ENCODE measurements at places on chromosomes 6 and 20.

DNA sequence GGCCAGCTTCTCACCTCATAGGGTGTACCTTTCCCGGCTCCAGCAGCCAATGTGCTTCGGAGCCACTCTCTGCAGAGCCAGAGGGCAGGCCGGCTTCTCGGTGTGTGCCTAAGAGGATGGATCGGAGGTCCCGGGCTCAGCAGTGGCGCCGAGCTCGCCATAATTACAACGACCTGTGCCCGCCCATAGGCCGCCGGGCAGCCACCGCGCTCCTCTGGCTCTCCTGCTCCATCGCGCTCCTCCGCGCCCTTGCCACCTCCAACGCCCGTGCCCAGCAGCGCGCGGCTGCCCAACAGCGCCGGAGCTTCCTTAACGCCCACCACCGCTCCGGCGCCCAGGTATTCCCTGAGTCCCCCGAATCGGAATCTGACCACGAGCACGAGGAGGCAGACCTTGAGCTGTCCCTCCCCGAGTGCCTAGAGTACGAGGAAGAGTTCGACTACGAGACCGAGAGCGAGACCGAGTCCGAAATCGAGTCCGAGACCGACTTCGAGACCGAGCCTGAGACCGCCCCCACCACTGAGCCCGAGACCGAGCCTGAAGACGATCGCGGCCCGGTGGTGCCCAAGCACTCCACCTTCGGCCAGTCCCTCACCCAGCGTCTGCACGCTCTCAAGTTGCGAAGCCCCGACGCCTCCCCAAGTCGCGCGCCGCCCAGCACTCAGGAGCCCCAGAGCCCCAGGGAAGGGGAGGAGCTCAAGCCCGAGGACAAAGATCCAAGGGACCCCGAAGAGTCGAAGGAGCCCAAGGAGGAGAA is 10.5 kb downstream of the GNAS-AS1 start:
- no peak for DNase-seq

DNA sequence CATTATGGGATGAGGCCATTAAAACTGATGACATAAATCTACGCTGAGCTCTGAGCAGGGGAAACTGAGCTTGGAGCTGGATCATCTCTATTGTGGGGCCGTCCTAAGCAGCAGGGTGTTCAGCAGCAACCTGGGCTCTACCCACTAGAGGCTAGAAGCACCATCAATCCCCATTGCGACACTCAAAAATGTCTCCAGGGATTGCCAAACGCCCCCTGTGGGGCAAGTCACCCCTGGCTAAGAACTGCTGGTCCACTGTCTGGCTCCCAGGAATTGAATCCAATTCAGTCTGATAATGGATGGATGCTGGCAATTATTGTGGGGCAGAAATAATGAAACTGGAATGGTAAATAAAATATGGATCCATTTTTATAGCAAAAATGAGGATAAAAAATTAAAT is 38.2 kb downstream of the PMEPA1 start:
- no peak for DNase-seq

DNA sequence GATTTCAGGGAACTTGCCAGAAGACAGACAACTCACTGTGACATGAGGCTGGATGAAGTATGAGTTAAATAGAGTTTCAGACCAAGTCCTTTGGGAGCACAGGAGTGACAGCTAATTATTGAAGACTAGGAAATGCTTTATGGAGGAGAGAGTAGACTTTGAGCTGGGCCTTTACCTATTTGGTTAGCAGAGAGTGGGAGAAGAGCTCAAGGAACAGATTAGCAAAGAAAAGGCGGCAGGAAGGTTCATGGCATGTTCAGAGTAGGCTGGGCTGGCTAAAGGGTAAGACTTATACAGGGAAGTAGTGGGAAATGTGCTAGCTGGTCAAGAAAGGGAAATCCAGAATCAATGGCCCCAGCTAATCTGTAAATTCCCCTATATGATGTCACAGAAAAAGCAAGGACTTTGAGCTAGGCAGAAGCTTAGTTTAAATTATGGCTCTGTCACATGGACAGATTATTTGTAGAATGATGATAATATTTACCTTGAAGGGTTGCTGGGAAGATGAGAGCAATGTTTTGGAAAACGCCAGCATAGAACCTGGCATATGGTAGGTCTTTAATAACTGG is 19.0 kb downstream of the CEP250 start:
- DNase-seq, result no peak

- DNase-seq, result no peak
Observed at GRCh38 chr20:57974863-57975262, 253.6 kb downstream of the ANKRD60 start.

DNA sequence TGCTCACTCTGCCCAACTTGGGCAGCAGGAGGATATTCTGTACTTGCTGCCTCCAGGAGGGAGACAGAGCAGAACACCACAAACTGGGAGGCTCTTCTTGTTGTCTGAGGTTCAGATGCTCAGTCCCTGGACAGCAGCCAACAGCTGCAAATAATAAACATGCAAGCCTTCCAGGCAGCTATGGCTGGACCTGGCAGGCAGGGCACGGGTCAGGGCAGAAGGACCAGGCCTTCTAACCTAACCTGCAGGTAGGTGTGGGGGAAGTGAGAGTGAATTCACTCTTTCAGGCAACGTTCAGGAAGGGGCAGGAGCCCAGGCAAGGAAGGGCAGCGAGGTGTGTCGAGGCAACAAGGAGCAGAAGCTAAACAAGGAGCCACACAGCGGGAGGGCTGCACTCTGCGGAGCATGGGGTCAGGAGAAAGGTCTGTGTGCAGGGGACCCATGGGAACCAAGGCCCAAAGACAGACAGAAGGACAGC is 31.5 kb downstream of the NINL start:
- no peak for DNase-seq

- DNase-seq, result no peak
Observed at GRCh38 chr6:35411066-35411465, 41.1 kb upstream of the FANCE start.

GRCh38 chr6:34095136-34095505 is 50.8 kb downstream of the GRM4 start:
- DNase-seq, result no peak

DNA sequence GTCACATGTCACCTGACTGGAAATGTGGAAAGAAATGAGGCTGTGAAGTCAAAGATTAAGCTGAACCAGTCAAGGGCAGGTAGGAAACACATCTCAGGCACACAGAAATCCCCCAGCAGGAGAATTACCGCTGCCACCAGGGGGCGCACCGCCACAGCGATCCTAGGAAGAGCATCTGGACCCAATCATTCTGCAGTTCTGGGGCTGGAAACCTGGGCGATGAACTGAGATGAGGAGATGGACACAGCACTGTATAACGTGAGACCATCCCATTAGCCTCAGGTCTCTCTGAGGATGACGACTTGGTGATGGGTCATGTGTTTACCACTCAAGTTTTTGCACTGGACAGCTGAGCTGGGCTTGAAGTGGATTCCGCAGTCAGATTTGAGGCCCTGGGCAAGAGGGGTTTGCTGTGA is 6.5 kb upstream of the SLC24A3 start:
- DNase-seq, result peak; percentile 56

DNA sequence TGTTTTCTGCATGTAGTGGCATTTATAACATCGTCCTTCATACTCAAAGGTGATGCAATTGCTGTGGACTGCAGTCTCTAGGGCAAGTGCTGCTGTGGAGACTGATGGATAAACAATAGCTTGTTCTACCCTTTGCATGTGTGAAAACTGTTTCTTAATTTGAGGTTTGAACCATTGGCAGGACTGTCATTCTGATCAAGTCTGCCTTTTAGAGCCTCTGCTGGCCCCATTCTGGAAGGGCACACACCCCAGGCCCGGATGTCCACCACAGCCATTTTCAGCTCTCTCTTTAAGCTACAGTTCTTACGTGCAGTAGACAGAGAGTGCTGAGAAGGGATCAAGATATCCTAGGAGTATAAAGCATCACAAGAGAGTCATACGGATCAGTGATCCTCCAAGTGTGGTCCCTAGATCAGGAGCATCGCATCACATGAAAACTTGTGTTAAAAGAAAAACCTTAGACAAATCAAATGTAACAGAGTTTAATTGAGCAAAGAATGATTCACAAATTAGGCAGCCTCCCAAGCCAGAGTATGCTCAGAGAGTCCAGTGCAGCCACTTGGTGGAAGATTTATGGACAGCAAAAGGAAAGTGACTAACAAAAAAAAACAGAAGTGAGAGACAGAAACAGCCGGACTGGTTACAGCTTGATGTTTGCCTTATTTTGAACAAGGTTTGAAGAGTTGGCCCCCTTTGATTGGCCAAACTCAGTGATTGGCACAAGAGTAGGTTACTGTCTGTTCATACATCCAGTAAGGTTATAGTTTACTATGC is 52.0 kb downstream of the FRK start:
- no peak for DNase-seq

DNA sequence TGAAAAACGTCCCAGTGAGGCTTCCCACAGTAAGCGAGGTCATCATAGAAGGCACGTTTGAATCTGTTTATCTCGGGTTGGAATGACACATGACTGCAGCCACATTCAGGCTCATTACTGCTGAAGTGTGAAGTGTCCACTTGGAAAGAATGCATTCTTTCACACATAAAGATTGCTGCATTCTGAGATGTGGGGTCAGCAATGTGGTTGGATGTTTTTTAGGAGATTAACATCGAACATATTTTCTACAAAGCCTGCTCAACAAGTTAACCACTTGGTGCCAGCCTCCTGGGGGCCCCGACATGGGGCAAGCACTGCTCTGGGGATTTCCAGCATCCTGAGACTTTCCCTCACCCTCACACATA is 79.9 kb downstream of the BMP6 start:
- no peak for DNase-seq

DNA sequence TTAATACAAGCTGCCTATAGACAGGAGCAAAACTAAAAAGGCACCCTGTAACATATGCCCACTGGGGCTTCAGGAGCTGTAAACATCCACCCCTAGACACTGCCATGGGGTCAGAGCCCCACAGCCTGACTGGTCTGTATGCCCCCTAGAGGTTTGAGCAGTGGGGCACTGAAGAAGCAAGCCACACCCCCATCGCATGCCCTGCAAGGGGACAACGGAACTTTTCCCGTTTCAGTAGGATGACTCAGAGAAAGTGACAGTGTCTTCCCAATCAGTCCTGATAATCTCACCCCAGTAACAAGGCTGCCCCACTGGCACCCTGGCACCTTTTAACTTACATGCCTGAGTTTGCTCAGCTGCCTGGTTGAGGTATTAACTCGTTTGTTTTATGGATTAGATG is 35.9 kb downstream of the BEND3 start:
- no peak for DNase-seq

All from RKO (cell line).